ENCODE measurements at places on chromosomes 5 and 9.
A peak's percentile ranks its signal among the peaks of the same experiment; 100 is the strongest.

DNA sequence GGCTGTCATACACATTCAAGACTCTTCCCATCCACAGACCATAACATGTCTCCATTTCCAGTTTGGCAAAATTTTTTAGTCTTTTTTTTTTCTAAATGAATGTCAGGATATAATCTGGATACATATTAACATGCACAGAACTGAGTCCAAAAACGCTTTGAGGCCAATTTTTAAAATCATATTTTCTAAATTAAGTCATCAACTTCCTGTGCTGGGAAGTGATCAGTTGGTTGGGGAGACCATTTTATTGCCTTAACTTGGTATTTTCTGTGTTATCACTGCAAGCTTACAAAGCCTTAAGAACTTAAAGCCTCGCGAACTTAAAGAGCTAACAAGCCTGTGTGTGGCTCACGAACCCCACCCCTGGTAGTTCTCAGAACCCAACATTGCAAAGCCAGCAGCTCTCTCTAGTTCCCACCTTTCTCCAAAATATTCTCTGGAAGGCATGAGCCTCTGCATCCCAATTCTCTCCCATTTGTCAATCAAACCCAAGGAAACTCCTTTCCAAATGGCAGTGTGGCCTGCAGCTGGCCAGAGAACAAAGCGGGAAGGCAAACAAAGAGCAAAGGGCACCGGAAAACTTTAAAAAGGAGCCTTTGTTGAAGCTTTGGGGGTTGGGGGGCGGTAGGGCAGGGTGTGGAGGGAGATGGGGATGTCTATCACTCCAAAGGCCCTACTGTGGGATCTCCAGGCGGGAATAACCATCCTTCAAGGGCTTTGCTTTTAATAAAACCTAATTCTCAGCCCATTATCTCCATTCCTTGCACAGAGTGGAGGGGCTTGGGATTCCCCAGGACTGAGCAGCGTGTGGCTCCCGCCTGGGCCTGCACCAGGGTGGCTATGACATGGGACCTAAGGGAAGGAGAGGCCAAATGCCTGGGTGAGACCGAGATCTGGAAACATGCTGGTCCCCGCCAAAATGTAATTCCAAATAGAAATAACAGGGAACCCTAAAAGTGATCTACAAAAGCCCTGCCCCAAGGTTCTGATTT is 65.0 kb downstream of the ROR2 start:
- no peak for DNase-seq

- no peak for DNase-seq
Measured at GRCh38 chr5:157267025-157267424, 1.1 kb downstream of the CYFIP2 start.

DNA sequence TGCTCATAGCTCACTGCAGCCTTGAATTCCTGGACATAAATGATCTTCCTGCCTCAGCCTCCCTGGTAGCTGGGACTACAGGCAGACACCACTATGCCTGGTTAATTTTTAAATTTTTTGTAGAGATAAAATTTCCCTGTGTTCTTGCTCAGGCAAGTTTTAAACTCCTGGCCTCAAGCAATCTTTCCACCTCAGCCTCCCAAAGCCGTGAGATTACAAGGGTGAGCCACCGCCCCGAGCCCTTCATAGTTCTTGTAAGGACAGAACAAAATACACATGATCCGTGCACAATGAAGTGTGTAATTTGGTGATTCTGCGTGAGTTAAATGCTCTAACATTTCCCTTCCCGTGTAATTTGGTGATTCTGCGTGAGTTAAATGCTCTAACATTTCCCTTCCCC is 27.7 kb upstream of the MYO10 start:
- no peak for DNase-seq

DNA sequence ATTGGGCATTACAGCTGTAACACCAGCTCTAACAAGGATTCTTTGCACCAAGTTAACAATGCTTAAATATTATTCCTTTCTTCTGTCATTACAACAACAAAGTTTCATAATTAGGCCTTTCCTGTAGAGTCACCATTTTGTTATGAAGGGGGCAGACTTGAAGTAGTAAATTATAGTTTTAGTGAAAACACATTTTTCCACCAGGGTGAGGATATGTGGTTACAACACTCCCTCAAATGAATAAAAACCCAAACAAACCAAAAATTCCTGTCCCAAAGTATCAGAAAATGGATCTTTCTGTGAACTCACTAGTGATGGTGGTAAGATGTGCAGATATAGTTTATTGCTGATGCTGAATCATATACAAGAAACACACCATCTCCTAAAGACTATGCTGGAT is 250.5 kb upstream of the TUT7 start:
- no peak for DNase-seq

- no peak for DNase-seq
Measured at GRCh38 chr9:87546704-87547103, 49.0 kb downstream of the DAPK1 start.

DNA sequence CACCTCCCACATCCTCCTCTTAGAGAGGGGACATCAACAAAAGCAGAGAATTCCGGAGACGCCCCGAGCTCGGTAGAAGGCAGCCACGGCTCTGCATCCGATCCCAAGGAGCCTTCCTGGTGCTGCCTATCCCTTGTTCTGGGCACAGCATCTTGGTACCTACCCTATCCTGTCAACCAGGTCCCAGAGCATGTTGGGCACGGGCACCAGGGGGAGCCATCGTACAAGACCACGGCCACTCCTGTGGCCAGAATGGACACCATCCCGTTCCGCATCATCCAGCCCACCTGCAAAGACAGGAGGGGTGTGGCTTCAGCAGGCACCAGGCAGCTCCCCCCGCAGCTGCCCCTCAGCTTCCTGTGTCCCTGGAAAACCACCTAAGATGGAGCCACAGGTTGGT is 62.7 kb upstream of the ZNF354A start:
- DNase-seq = no peak

GRCh38 chr9:105369911-105370310 is 77.9 kb upstream of the FSD1L start:
- DNase-seq = no peak

GRCh38 chr9:89278997-89279739 is 31.8 kb upstream of the CKS2 start:
- no peak for DNase-seq

GRCh38 chr9:127451858-127452656 is 747 bp downstream of the LRSAM1 start:
- DNase-seq = peak; percentile 34

- DNase-seq = no peak
Measured at GRCh38 chr9:86285261-86285660, 2.9 kb upstream of the ISCA1 start.

- DNase-seq = no peak
Measured at GRCh38 chr5:173680660-173681242, 64.3 kb upstream of the BOD1 start.
